ENCODE measurements at places on chromosomes 16 and 17.

- no peak for DNase-seq
Measured at GRCh38 chr17:326010-326621, 26.5 kb downstream of the RPH3AL start.

DNA sequence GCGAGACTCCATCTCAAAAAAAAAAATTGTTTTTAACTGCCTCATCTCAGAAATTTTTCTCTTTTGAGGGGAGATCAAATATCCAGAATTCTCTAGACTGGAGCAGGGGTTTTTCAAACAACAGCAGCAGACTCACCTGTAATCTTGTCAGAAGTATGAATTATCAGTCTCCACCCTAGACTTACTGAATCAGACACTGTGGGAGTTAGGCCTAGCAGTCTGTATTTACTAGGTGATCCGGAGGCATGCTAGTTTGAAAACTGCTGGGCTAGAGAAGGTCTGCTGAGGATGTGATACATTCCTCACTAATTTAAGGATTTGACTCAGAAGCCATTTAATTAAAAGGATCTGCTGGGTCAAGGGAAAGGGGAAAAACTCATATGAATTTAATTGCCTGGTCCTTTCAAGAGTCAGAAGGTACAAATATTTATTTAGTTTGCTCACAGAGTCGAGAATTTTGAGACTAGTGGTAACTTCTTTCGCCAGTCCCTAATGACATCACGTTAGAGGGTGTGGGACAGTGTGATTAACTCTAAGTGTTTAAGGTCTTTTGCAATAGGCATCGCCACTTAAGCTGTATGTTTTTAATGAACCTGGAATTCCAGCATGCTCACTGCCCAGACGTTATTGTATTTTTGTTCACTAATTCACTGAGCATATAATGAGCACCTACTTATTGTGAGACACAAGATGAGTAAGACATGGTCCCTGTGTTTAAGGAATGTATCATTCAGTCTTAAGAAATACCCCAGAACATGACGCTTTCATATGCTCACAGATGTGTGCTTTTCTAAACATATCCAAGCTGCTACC, 14.2 kb downstream of the ATP6V0A1 start:
- DNase-seq: peak; percentile 58

DNA sequence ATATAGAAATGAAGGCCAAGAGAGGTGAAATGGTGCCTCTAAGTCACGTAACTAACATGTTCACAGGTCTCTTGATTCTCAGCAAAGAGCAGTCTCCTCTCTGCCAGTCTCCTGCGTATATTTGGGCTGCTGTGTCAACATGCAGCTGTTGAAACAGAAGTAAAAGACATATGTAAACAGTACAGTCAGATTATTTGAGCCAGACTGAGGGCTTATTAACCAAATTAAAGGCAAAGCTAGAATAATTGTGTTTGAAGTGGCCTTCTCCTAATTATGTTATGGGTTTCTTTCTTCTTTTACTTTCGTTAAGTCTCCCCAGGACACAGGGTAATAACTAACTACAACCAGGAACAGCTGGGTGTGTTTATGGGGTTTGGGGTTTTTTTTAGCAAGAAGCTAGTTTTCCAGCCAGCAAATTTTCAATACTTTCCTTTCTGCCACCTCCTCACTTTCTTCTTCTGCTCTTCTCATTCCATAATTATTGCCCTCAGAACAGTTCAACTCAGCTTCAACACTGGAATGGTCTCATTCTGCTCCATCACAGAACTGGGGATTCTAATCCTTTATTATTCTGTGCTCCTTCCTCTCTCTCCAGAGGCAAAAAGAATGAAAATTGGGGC, 18.4 kb downstream of the G6PC1 start:
- peak; percentile 15 for DNase-seq

DNA sequence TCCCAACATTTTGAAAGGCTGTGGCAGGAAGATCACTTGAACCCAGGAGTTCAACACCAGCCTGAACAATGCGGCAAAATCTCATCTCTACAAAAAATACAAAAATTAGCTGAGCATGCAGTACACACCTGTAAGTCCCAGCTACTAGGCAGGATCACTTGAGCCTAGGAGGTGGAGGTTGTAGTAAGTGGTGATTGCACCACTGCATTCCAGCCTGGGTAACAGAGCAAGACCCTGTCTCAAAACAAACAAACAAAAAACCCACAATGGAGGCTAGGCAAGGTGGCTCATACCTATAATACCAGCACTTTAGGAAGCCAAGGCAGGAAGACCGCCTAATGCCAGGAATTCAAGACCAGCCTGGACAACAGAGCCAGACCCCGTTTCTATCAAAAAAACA, 12.0 kb downstream of the APPBP2 start:
- peak; percentile 69 for DNase-seq

DNA sequence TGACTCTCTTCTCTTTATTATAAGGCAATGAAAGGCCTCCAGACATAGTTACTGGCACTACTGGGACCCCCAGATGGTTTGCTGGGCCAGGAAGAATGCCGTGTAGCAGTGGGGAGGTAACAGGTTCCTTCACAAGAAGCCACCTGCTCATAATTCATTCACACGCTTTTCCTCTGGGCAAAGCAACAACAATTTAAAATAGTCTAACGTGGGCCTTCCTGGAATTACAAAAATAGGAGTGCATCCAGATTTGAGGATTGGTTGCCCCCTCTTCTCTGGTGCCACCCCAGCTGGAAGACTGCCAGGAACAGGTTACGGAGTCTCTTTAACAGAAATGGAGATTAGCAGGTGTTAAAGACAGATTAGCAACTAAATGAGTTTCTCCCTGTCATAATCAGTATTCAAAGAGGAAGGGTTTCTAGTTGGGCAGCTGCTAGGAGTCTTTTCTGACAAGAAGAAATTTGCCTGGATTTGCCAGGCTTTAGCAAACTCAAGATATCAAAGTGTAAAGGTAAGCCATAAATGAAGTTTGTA, 409.6 kb downstream of the NPIPA8 start:
- DNase-seq: no peak

DNA sequence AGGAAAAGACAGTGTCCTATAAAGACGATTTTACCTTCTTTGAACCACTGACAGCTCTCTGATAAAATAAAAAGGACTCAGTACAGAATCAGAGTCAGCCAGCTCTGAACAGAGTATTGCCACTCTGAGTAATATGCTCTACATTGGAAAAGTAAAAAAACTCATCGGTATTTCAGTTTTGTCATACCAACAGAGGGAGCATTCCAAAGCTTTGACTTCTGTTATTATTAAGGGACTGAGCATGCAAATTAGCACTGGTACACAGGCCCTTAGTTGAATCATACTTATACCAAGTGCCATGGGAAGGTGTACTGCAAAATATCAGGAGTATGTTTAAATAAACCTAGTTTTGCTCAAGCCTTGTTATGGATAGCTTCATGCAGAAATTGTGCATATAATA, 509.0 kb upstream of the KIF2B start:
- DNase-seq: peak; percentile 32

DNA sequence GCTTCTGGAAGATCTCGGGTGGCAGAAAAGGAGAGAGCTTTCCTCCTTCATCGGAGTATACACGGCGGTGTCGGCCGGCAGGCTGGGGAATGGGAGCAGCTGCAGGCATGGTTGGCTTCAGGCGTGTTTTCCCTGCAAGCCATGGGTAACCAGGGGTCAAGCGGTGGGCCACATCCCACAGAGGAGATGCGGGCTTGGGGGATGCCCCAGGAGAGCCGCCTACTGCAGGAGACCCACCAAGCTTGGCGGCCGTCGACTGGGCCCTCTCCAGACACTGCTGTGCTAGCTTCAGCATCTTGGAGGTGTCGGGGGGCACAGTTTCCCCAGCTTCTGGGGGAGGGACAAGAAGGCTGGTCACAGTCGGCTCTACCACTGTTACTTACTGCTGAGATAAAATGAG, 4.2 kb downstream of the VPS9D1 start:
- DNase-seq: no peak

DNA sequence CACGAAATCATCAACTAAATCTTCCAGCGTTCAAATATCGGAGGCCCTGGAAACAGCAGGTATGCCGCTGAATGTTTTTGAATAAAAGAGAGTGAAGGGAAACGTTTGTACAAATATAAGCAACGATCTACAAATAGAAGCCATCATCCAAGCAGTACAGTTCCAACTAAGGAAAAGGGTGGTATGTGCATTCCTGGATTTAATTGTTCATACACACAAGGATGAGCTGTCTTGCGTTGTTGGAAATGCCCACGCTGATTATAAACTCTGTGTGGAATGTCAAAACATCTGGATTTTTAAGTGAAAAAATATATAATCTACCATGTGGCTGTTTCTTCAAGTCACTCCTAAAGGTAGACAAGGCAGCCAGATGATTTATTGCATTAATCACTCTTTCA, 191.8 kb upstream of the HSBP1 start:
- no peak for DNase-seq

- DNase-seq: no peak
Measured at GRCh38 chr16:56547949-56548567, 16.8 kb upstream of the MT4 start.

DNA sequence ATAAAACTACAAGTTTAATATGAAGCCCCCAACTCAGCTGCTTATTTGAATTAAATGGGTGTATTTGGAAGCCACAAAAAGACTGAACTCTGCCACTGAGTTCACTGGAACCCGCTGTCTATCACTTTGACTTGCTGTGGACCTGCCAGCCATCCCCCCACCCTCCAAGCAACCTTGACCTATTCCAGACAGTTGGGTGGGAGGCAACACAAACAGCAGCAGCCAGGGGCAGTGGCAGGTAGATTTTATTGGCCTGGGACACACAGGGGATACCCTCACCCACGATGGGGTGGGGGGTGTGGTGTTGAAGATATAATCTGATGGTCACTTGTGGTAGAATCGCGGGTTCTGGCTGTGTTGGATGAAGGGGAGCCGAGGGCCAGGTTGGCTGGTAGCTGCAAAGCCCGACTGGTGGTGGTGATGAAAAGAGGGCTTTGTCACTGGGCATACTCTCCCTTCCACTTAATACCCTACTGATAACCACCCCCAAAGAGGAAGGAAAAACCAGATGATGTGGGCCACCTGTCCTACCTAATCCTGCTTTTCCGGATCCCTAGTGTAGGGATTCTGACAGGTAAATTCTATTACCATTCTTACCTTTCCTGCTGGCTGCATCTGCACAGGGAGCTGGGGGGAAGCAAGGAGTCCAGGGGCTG, 2.6 kb downstream of the GPS2 start:
- no peak for DNase-seq

DNA sequence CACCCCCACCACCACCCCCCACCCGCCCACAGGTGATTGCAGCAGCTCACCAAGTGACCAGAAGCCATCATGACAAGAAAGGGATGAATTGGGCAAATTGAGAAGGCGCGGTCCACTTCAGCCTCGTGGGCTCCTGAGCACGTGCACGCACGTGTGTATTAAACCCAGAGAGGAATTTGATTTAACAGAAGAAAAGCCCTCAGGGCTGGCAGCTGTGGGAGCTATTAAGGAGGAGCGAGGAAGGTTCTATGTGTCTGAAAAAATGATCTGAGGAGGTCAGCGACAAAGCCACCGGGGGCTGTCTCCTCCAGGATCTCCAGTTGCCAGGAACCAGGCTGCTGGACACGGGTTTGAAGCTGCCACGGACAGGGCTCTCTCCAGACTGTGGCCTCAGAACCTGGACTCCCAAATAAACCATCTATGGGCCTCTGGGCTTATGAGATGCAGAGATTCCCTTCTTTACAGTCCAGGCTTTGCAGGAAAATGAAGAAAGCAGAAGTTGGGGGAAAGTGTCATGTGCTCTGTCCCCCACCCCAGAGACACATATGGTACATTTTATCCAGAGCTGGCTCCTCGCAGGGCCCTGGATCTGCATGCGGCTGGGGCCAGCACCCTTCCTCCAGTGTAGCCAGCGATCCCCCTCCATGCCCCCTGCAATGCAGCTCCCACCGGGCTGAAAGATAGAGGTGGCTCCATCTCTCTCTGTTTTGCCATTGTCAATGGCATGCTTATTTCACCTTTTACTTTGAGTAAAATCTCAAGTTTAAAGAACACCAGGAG, 219.7 kb upstream of the RPL38 start:
- no peak for DNase-seq

DNA sequence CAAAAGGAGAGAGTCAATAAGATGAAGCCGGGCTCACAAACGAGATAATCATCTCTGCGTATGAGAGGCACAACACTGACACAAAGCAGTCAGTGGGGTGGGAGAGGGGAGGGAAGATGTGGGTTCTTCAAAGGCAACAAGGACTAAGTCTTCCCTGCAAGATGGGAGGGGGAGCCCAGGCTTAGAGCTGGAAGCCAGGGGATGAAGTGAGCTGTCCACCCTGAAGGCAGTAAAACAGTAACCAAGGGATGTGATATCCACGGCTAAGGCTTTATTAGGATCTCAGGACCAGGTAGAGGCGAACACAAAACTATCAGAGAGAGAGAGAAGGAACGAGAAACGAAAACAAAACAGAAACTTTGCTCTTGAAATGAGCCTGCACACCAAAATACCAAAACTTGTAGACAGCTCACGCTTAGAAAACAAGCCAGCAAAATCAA, 115.9 kb downstream of the DYNLRB2 start:
- DNase-seq: no peak

DNA sequence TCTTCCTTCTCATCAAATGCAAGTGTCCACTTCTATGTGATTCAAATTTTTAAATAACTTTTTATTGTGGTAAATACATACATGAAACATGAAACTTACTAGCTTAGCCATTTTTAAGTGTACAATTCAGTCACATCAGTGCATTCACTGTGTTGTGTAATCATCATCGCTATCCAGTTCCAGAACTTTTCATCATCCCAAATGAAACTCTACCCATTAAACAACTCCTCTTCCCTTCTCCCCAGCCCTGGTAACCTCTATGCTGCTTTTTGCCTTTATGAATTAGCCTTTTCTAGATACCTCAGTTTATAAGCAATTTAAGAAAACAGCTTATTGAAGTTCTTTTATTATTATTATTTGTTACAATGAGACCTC, 41.1 kb upstream of the IL34 start:
- DNase-seq: no peak

GRCh38 chr16:31130336-31130891, 5.1 kb downstream of the PRSS8 start:
- DNase-seq: no peak

GRCh38 chr16:65842067-65842466, 524.4 kb upstream of the CDH5 start:
- DNase-seq: no peak

DNA sequence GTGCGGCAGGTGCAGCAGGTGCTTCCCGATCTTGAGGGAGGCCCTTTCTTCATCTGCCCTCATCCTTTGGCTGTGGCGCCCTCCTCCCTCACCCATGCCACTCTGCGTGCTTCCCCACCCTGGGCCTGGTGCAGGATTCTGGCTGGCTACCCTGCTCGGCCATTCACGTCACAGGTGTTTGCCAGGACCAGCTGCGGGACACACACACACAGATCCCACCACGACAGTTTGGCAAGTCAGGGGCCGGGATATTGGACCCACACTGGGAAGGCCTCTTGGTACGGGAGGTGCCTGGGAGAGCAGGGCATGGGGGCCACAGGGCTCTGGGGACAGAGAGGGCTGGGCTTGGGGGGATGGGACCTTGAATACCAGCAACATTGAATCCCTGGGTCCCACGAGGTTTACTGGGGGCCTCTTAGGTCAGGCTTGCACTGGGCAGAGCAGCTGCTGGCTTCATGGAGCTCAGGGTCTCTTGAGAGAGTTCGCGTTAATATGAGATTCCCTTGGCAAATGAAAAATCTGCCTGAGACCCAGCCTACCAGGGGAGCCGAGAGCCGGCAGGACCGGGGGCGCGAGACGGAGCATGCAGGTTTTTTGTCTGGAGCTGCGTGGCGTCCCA, 15.1 kb downstream of the ADCY7 start:
- no peak for DNase-seq

- DNase-seq: no peak
Measured at GRCh38 chr17:28317966-28318758, 838 bp upstream of the TMEM97 start.

GRCh38 chr17:3678821-3679530, 10.4 kb downstream of the EMC6 start:
- no peak for DNase-seq
